ENCODE measurements at places on chromosomes 13 and 19. TPM values are rescaled to one million over a fixed set of nuclear protein-coding genes. Genes with fewer than 3 reads are reported as not detected.

The NKG7 gene
- total RNA-seq = 6.7 TPM

The PTH2 gene
- not detected for total RNA-seq

GRCh38 chr13:26605845-26606244 is 48.4 kb downstream of the WASF3 start:
- no peaks in the 10 kb centered on the region for H3K27me3 ChIP-seq
- no peak overlapping the region for H3K27ac ChIP-seq
- H3K4me3 ChIP-seq = no peak overlapping the region
- no peak for DNase-seq

The PRKACA gene
- total RNA-seq = 123 TPM

- no peak overlapping the region for H3K27ac ChIP-seq
- H3K27me3 ChIP-seq = no peaks in the 10 kb centered on the region
- H3K4me1 ChIP-seq = no peaks in the 10 kb centered on the region
- DNase-seq = no peak
- no peak overlapping the region for H3K4me3 ChIP-seq
- no peaks in the 10 kb centered on the region for H3K36me3 ChIP-seq
Measured at GRCh38 chr19:3137119-3137518, 1.3 kb downstream of the GNA15 start.
